ENCODE measurements at places on chromosomes 4 and X.

DNA sequence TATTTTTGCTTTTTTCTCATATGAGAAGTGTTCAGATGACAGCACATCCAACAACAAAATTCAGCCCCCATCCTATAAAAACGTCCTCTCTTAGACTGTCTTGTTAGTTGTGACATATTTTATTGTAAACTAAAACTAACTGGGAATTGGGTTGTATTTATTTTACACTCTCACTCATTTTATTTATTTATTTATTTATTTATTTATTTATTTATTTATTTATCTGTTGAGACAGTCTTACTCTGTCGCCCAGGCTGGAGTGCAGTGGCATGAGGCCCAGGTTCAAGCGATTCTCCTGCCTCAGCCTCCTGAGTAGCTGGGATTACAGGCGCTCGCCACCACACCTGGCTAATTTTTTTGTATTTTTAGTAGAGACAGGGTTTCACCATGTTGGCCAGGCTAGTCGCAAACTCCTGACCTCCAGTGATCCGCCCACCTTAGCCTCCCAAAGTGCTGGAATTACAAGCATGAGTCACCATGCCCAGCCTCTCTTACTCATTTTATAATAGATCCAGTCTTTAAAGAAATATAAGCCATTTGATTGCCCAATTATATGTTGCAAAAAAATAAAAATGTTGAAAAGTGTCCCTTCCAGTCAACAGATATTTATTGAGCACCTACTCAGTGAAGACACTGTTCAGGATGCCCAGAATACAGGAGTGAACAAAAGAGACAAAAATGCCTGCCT lies 44.6 kb downstream of the PALLD start:
- DNase-seq = no peak

DNA sequence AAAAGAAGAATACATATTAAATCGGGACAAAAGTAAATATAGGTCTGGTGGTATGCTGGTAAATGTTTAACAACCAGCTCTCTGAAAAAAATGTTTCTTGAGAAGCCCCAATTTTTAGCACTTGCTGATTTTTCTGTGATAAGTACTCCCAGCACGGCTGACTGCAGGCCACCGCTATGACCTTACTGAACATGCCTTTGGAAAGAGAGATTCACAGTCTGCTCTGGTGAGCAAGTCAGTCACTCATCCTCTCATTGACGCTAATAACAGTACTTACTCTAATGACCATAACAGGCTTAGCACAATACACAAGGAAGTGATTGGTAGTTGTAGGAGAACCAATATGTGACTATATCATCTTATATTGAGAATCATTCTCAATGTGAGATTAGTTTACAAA lies 98.9 kb upstream of the BLTP1 start:
- no peak for DNase-seq

DNA sequence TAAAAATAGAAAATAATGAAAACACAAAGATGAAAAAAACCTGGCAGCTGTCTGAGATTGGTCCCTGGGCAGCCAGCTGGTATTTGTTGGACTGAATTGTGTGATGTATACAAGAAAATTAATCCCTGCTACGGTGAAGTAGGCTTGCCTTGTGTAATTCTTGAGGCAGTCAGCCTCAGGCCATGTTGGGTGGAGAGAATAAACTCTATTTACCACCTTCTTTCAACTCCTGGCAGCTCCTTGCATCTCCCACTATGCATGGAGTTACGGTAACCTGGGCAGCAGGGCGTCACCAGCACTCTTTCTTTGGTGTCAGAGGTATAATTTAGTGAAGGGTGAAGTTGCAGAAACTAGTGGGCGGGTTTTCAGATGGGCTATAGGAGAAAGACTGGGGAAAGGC lies 3.5 kb downstream of the SPIN2A start:
- DNase-seq = no peak

GRCh38 chrX:49164589-49165360 lies 2.2 kb downstream of the MAGIX start:
- no peak for DNase-seq

DNA sequence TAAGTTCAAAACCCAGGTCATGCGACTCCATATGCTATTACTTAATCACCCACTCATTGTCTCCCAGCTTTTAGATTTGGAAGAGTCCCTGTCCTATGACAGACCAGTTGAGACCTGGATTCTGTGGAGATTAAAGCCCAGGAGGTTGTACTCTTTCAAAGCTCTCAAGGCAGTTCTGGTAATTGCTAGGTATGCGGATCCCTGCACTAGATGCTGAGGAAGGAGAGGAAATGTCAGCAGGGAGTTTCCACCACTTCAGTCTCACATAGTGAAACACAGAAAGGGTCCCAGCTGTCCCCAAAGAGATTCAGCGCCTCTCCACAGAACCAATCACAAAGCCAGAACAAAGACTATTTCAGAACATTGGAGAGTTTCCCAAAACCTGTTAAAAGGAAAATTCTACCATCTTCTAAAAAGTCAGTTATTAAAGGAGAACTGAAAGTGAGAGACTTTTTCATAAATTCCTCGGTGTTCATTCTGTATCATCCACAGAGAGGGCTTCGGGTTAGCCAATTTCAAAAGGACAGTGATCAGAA lies 53.4 kb downstream of the IRF2 start:
- no peak for DNase-seq

- DNase-seq = no peak
These were observed 11.7 kb downstream of the MSX1 start for GRCh38 chr4:4871242-4871572.

- no peak for DNase-seq
These were observed 36.0 kb upstream of the CD99L2 start for GRCh38 chrX:150934453-150934852.

DNA sequence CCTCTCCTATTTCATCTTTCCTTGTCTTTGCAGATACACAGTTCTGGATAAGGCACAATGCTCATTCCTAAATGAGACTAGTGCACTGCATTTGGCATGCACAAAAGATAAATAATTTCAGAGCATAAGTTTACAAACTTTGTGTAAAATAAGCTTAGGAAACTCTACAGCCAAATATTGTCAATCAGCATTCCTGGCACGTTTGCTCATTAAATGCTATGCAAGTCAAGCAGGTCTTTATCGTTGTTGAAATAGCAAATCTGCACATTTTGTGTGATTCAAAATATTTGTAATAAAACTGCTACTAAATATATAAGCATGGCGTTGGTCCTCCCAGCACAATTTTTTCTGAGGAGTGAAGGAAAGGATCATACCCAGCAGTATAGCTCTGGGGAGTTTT lies 322.1 kb upstream of the NOCT start:
- DNase-seq = no peak

DNA sequence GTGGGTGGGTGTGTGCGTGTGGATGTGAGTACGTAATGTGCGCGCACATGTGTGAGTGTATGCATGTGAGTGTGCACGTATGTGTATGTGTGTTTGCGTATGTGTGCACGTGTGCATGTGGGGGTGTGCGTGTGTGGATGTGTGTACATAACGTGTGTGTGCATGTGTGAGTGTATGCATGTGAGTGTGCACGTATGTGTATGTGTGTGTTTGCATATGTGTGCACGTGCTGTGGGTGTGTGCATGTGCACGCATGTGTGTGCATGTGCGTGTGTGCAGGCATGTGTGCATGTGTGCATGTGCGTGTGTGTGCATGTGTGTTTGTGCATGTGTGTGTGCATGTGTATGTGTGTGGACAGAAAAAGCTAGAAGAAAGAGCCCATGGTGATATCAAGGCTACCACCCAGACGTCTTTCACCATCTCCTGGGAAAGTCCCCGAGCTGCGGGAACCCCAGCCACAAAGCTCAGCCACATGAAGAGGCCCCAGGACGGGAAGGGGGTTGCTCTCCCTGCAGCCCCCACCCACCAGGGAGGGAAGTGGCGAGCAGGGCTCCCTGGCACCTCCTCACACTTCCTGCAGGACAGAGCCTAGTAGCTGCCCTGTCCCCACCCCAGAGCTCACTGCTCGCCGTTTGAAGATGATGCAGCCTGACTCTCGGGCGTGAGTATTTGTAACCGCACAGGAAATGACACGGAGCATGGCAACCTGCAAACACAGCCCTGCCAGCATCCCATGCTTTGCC lies 108.3 kb downstream of the DCTD start:
- DNase-seq = no peak

DNA sequence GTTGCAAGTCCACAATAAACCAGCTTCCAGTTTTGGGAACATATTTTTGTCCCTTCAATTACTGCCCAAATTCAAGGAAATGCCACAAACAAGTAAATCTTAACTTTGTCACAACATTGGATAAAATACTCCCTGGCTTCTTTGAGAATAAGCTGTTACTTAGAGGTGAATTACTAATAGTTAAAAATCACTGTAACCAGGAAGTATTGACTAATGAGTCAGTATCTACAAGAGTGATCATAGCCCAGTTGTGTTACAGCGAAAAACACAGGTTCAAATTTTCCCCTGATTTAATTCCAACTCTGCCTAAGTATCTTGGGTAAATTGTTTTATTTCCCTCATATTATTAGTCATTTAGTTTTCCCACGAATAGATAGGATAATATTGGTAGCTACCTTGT lies 291.2 kb upstream of the PPARGC1A start:
- DNase-seq = no peak

- DNase-seq = no peak
These were observed 1.2 kb downstream of the CXCL2 start for GRCh38 chr4:74097631-74098426.

DNA sequence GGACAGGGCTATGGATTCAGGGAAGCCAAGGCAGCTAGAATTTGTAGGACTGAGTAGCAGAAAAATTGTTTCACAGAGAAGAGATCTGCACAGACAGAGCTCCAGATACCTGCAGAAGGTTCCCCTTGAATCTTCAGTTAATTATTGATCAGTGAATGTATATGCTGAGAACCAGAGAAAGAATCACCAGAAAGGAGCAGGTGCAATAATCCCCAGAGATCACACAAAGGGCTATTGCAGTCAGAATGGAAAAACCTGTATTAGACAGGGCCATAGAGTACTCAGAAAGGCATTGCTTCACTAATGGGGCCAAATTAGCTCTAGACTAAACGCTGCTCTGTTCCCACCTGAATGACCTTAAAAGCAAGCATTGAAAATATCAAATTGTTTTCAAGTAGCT lies 35.5 kb upstream of the SMAD1 start:
- DNase-seq = no peak

DNA sequence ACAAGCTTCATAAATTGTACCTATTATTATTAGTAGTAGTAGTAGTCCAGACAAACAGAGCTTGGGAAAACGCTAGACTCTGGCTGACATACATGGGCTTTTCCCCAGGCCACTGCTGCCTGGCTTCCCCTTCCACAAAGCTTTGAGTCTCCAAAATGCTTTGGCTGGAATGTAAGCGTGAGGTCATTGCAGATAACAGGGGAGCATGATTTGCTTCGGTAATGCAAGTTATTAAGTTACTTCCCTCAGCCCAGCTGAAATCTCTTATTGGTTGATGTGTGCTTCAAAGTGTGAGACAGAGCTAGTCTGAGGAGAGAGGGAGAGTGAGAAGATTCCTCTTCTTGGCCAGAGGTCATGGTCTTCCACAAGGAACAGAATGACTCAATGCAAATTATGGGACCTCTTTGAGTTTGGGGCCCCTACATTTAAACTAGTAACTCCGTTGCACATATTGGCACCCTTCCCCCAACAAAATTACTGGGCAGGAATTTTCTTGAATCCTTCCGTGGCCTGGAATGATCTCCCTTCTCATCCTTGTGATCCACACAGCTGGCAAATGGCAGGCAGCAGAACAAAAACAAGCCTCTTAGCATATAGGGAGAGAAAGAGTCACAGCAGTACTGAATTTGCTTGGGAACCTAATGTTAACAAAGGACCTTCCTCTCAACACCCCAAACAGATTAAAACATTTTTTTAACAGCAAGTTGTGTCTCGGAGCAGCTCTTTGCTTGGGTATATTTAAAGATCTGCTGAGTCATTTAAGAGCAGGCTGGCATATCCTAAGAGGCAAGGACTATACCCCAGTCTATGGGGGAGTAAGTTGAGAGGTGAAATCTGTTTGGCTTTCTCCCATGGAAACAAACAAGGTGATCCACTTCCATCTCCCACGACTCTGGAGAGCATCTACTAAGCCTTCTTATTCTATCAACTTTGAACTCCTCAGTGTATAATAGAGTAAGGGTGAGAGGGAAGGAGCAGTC lies 19.9 kb downstream of the AR start:
- DNase-seq = no peak

DNA sequence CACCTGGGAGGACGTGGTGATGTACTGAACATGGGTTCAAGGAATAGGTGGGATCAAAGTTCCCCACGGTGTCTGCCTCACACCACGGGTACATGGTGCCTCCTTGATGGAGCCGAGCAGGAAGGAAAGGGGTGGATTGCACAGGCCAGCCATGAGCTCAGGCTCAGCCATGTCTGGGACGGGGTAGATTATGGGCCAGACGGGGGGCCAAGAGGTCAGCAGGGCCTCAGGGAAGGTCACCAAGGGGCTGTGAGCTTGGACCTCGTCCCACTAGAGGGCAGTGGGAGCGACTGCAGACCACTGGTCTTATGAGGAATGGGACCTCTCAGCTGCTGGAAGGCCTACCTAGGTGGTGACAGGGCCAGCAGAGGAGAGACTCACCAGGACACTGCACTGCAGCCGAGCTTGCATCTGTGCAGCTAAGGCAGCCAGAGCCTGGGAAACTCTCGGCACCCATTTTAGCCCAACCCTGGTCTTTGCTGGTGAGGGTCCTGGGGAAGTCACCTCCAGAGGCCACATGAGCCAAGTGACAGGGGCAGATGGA lies 38.4 kb downstream of the JAKMIP1 start:
- DNase-seq = no peak

- DNase-seq = no peak
These were observed 197.7 kb downstream of the SPATA18 start for GRCh38 chr4:52248820-52249219.

GRCh38 chrX:132267392-132267791 lies 48.1 kb upstream of the RAP2C start:
- DNase-seq = no peak

DNA sequence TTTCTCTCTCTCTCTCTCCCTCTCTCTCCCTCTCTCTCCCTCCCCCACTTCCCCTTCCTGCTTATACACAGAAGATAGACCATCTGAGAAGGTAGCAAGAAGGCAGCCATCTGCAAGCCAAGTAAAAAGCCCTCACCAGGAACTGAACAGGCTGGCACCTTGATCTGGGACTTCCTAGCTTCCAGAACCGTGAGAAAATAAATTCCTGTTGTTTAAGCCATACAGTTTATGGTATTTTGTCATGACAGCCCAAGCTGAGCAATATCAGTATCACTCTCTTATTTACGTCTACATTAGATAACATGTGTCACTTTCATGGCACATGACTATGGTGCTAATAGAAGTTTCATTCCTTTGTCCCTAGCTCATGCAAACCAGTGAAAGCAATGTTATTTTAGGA lies 581.1 kb downstream of the INPP4B start:
- no peak for DNase-seq

DNA sequence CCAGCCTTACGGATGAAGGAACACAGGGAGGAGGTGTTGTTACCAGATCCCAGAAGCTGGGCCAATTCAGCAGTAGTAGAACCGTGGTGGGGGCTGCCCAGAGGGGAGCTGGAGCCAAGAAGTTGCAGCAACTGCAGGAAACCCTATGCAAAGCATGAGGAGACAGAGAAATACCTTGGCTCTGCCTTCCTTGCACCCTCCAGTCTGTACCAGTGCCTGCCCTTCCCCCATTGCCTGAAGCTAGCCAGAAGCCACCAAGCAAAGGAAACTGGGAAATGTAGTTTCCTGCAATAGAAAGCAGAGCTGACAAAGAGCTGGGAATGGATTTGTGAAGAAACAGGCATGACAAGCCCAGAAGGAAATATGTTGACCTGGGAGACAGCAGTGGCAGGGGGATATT lies 108.7 kb upstream of the FUNDC1 start:
- DNase-seq = no peak

Data from stimulated activated CD4-positive, alpha-beta T cell treated with anti-CD3 and anti-CD28 coated beads, Interleukin-15, amount 100 ng/mL, for 1 hour (primary cell).